ENCODE measurements at places on chromosomes 16 and 17. TPM values are rescaled to one million over a fixed set of nuclear protein-coding genes. Genes with fewer than 3 reads are reported as not detected.

GRCh38 chr16:56288019-56288418 lies 96.7 kb downstream of the GNAO1 start:
- H3K4me3 ChIP-seq, result no peak overlapping the region
- no peak overlapping the region for H3K27ac ChIP-seq
- H3K4me1 ChIP-seq, result no peaks in the 10 kb centered on the region

HOXB5 gene
- not detected for total RNA-seq

HIGD1B gene
- not detected for total RNA-seq

DNA sequence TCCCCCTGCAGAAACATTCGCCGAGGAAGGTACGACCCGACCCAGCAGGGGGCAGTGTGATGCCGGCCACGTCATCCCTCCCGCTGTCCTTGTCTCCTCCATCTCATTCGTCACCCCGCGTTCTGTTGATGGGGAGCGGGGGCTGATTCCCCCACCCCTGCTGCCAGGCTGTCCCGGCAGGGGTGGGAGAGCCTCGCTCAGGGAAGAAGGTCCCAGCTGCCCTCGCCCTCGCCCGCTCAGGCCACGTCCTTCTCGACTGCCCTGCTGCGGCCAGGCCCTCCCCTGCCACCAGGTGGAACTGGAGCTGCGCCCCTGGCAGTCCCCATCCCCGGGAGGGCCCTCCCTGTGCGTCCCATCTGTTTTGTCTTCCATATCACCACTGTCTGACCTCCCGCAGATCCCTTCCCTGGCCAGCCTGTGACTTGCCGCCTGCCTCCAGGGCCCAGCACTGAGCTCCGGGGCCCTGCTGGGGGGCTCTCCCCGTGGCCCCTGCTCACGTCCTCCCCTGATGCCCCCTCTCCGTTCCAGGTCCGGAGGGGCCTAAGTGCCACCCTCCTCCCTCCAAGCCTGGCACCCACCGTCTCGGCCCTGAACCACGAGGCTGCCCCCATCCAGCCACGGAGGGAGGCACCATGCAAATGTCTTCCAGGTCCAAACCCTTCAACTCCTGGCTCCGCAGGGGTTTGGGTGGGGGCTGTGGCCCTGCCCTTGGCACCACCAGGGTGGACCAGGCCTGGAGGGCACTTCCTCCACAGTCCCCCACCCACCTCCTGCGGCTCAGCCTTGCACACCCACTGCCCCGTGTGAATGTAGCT lies 20.6 kb downstream of the ADAM11 start:
- H3K27me3 ChIP-seq, result no peaks in the 10 kb centered on the region
- DNase-seq, result peak; percentile 74
- peaks cover 16% of the 10 kb centered on the region for H3K4me1 ChIP-seq

DNA sequence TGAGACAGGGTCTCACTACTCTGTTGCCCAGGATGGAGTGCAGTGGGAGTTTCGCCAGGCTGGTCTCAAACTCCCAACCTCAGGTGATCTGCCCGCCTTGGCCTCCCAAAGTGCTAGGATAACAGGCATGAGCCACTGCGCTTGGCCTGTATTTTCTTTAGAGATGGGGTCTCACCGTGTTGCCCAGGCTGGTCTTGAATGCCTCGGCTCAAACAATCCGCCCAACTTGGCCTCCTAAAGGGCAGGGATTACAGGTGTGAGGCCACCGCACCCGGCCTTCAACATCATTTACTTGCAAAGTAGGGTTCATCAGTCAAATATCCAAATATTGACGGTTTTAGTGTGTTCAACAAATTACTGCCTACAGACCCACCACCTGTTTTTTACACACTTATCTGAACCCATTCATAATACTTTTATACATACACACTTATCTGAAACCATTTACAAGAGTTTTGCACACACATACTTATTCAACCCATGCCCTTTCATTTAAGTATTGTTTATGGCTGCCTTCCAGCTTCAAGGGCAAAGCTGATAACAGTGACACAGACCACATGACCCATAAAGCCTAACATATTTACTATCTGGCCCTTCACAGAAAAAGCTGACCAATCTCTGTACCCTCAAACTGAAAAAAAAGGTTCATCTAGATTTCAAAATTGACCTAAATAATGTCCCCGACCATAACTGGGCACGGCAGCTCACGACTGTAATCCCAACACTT lies 11.9 kb downstream of the TMEM170A start:
- H3K27ac ChIP-seq, result no peak overlapping the region
- DNase-seq, result no peak
- no peaks in the 10 kb centered on the region for H3K27me3 ChIP-seq
- H3K4me3 ChIP-seq, result no peak overlapping the region
- peaks cover 18% of the 10 kb centered on the region for H3K36me3 ChIP-seq
